ENCODE measurements at places on chromosomes 3 and 15. TPM values are rescaled to one million over a fixed set of nuclear protein-coding genes. Genes with fewer than 3 reads are reported as not detected.

DNA sequence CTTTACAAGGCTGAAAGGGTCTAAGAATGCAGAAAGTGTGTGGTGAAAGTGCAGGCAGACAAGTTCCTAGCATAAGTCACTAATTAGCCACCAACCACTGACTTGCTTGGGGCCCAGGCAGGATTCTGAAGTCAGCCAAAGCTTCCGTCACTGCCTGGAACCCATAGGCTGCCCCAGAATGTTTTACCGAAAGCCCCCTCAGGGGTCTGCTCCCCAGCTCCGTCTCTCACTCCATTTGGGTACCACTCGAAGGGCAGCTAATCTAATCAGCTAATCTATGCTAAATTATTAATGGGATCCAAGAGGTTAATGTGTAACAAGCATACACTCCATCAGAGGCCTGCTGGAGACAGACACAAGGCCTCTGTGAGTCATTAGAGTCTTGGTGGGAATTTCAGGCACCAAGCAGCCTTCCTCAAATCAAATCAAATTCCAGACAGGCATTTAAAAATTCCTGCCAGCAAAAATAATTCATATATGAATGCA is 13.2 kb downstream of the ADAMTS9 start:
- no peak for ATAC-seq

- peak; percentile 45 for ATAC-seq
Measured at GRCh38 chr15:40358471-40359353, 693 bp downstream of the DISP2 start.

Gene CHL1
- total RNA-seq = 1.5 TPM

- no peak for ATAC-seq
Measured at GRCh38 chr3:156643729-156644389, 30.5 kb upstream of the TIPARP start.

Gene GRM2
- total RNA-seq = 0.31 TPM

Gene FGF7
- total RNA-seq = 1.5 TPM

- ATAC-seq = no peak
Measured at GRCh38 chr3:45762647-45763302, 33.6 kb downstream of the SLC6A20 start.

DNA sequence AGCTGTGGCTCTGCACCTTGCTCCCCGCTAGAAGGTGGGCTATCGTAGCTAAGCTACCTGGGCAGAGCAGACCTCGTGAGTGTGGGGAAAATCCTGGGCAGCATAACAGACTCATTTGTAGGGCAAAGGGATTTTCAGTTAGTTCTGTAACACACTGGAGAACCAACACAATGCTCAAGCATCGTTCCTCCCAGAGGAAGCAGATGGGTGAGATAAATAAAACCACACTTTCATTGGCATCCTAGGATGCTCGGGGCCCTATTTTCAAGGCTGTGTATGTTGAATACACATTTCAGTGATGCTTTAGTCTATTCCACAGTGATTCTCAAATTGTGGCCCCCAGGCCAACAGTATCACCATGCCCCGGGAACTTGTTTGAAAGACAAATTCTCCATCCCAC is 20.0 kb downstream of the LIPC start:
- ATAC-seq = no peak

DNA sequence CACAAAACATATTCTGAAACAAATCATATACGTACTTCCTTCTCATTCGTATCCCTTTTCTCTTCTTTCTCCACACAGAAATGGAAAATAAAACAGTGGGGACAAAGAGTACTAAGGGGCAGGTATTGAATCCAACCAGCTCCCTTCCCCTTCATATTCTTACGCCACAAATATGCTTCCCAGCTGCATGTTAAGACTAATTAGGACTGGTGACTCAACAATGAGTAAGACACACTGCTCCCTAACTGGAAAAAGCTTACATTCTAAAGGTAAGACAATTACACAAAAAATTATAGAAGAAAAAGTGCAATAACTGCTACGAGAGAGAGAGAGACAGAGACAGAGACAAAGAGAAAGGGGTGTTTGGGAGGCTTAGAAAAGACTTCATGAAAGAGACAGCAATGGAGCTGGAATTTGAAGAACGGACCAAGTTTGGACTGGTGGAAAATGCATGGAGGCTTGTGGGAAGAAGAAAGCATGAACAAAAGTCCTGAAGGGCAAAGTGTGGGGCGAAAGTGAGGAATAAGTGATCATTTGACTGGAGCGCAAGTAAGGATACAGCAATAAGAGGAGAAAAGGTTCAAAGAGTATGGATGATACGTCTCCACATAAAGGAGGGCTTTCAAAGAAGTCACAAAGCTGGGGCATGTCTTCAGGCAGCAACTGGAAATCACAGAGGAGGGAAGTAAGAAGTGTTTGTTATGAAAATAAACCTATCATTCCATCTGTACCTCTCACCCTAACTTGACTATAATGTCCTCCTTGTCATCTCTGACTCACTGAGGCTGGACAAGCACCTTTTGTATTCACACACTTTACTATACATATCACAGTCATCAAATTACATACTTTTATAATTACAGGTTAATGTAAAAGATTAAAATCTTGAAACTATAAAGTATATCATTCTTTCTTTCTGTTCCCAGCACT is 49.2 kb downstream of the RYK start:
- ATAC-seq = peak; percentile 70

- no peak for ATAC-seq
Measured at GRCh38 chr15:90337256-90337655, 14.8 kb upstream of the ZNF774 start.
